ENCODE measurements at places on chromosomes 12 and 14.

GRCh38 chr14:55614304-55614703 is 34.3 kb downstream of the KTN1 start:
- no peak for DNase-seq

- DNase-seq = no peak
These were observed 13.0 kb upstream of the TPCN1 start for GRCh38 chr12:113208041-113208934.

DNA sequence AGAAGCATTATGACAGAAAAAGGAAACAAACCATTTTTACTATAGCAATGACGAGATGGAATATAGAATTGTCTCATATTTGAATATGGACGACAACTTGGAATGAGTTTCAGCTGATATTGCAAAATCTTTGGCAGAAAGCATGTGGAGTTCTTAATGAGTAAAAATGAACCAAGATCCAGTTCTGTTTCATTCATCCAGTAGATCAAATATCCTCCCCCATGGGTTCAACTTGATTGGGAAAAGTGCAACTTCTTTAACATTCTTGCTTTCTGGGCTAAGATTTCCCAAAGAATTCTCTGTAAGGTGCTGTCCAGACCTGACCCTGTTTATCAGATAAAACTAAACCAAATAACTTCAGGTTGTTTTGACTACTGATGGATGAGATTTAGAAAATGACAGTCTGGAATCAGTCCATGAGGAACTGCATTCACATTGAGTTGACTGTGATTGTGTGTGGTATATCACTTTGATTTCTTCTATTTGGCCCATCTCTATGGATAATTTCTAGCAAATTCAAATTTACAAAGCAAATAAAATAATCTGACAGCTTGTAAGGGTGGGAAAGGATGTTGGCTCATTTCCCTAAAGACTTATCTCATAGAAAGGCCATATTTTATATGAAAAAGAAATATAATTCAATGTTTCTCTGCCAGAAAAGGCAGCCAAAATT is 267.4 kb downstream of the ADAMTS20 start:
- DNase-seq = no peak

DNA sequence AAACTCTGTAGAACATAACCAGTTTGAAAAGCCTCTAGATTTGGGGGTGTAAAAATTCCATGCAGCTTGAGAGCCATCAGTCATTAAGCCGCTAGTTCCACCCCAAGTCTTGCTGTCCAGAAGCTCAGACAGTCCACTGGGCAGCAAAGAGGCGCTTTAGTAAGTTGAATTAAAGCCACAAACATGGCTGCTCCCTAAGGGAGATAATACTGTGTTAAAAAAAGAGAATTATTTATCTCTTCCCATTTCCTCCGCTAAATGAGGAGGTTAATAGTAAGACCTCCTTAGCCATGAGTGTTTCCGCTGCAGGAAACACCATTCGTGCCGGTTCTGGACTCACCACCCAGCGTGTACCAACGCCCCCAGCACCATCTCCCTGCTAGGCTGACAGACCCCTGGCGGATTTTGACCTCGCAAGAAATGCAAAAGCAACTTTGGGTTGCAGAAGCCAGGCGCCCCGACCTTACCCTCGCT is 536 bp downstream of the TM7SF3 start:
- no peak for DNase-seq

GRCh38 chr12:122917507-122918121 is 21.7 kb upstream of the VPS37B start:
- no peak for DNase-seq

- no peak for DNase-seq
These were observed 39.8 kb downstream of the GRIN2B start for GRCh38 chr12:13941258-13942249.

- peak; percentile 70 for DNase-seq
These were observed 3.1 kb downstream of the MTHFD1 start for GRCh38 chr14:64391113-64391725.

Measured in posterior cingulate gyrus (tissue), 11 donors.